ENCODE measurements at places on chromosomes 3 and 15.
A peak's percentile ranks its signal among the peaks of the same experiment; 100 is the strongest.

DNA sequence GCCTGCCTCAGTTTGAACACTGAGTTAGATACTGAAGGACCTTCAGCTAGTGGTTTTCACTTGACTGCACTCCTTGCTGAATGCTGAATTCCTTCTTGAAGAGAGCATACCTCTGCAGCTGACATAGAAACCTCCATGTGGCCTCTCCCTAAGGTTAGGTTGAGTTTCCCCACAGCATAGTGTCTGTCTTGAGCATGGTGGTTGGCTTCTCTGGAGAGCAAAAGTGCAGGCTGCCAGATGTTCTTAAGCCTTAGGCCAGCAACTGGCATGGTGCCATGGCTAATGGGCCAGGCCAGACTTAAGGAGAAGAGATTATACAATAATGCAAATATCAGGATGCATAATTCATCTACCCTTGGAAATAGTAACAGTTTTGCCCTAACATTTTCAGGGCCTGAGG is 545.6 kb upstream of the ZNF385D start:
- no peak for DNase-seq

GRCh38 chr15:70783610-70784022 is 20.3 kb upstream of the UACA start:
- DNase-seq, result no peak

- peak; percentile 76 for DNase-seq
Measured at GRCh38 chr3:151168269-151169094, 34.5 kb downstream of the GPR171 start.

DNA sequence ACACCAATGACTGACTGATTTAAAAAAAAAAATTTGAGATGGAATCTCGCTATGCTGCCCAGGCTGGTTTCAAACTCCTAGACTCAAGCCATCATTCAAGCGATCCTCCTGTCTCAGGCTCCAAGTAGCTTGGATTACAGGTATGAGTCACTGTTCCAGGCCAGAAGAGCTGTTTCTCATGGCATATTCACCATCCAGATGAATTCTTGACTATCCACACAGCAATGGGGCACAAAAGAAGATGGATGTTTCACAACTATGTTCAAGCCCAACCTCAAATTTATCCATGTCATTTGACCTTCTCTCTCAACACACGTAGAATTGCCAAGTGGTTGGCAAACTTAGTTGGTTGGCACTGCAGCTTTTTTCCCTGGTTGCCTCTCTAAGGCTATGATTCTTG is 40.6 kb downstream of the PRICKLE2 start:
- no peak for DNase-seq

DNA sequence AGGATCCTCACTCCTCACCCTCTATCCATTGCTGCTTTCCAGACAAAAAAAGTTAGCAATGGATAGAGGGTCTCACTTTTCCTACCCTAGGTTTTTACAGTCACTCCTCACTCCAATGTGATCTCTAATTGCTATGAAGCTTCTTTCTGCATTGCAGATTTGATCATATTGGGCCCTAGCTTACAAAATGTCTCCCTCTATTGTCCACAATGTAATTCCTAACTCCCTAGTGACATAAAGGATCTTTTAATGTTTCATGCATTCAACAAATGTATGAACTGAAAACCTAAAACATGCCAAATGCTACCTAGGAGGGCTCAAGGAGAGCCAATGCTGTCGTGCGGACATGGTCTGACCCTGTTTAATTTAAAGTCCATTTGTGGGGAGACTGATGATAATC is 234.8 kb downstream of the CADM2 start:
- no peak for DNase-seq

DNA sequence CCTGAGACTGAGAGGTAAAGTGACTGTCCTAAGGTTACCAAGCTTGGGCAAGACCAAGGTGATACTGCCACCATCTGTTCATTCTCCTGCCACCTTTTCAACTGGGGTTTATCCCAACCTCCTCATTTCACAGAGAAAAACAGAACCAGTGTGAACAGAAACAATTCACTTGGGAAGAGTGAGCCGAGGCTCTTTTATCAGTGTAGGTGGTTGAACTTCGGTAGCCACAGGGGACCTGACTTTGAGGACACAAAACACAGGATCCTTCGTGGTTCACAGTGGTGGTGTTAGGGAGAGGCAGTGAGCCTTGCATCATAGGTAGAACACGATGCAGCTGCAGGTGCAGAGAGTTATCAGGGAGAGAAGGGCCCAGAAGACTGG is 72.8 kb upstream of the ICE2 start:
- no peak for DNase-seq

GRCh38 chr15:92361321-92362000 is 32.2 kb upstream of the ST8SIA2 start:
- DNase-seq, result no peak

DNA sequence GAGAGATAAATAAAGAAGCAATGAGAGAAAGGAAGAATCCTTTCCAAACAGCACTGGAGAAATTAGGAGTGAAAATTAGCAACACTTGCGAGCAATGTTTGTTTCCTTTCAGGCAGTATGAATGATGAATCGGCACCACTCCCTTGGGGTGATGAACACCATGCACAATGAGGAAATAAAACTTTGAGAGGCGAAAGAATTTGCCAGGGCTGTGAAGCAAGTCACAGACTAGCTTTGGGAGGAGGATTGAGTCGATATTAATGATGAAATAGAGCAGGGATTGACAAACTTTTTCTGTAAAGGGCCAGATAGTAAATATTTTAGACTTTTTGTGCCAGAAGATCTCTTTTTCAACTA is 237.7 kb downstream of the AGBL1 start:
- no peak for DNase-seq

DNA sequence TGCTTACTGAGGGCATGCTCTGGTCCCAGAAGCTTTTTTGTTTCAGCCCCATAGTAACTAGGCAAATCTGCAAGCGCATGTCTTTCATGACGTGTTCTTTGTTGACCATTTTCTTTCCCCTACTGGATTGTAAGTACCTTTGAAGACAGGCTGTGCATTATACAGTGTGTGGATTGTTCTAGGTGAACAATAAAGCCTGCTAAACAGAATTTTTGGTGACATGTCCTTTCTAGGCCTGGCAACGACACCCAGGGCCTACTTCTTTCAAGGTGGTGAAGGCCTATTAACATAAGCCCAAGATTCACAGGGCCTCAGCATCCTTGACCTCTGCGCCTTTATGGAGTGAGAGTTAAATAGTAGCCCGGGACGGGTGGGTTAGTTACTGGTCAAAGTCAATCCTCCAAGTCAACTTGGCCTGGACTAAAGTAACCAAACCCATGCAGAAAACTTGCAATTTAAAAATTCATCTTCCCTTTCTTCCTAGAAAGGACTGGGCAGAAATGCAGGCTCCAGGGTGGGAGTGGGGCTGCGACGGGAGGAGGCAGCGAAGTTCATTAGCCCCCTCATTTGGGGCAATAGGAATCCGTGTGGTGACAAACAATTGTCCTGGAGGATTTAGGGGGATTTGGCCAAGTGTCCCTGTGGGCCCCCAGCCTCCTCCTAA is 37.6 kb upstream of the TRIM71 start:
- no peak for DNase-seq

DNA sequence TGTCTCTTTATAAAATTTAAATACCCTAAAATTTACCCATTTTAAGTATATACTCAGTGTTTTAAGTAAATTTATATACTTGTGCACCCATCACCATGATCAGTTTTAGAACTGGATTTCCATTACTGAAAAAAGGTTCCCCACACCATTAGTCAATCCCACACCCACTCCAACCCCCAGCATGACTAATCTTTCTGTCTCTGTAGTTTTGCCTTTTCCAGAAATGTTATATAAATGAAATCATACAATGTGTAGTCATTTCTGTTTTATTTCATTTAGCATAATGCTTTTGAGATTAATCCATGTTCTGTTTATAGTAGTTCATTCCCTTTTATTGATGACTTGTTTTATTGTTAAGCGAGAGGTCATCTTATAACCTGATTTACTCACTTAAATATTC is 66.1 kb upstream of the LIMD1 start:
- no peak for DNase-seq

GRCh38 chr3:184368586-184369183 is 7.2 kb downstream of the POLR2H start:
- DNase-seq, result no peak

DNA sequence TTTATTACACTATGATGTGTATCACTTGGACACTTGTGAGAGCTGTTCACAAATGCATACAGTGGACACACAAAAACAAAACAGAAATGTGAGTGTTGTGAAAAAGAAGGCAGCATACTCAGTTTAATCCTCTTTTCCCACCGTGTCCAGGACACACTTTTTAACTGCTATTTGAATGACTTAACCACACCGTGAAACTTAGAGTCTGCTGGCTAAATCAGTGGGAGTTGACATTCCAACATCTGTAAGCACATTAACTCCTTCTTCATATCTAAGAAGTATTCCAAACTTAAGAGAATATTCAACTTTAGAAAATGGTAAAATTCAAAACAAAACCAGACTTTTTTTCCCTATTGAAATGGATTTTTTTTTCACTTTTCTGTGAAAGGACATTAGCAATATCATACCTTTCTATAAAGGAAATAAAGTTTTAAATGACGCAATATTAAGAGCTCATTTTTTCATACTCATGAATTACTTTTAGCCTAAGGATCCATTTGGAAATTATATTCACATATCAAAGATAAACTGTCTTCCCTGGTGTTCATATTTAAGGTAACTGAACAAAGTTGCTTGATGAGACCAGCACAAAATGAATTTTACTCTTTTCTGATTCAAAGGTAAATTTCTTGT is 316.6 kb downstream of the RBMS3 start:
- DNase-seq, result no peak

GRCh38 chr15:76147906-76148570 is 88.3 kb downstream of the TMEM266 start:
- peak; percentile 45 for DNase-seq

DNA sequence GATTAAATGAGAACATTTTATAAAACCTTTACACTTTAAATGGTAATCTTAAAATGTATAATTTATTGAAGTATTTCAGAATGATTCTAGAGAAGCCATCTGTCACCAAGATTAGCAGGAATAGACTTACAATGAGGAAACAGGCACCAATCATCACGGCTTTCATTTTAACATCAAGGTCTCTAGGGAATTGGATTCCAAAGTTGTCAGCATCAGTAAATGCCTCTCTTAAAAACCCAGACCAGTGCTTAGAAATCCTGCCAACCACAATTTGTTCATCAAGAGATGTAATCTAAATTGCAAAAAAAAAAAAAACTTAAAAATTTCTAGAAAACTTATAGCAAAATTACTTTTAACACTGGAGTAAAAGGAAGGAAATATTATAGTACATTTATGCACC is 20.3 kb downstream of the PLSCR2 start:
- no peak for DNase-seq

- no peak for DNase-seq
Measured at GRCh38 chr3:197105786-197106185, 76.2 kb upstream of the MELTF start.

- DNase-seq, result no peak
Measured at GRCh38 chr3:15528854-15529537, 7.5 kb upstream of the COLQ start.

GRCh38 chr3:174810254-174810653 is 48.9 kb upstream of the NAALADL2 start:
- DNase-seq, result no peak

All from activated CD8-positive, alpha-beta memory T cell treated with anti-CD3 and anti-CD28 coated beads for 1 hour (primary cell).